ENCODE measurements at places on chromosomes 7 and 10. TPM values are rescaled to one million over a fixed set of nuclear protein-coding genes. Genes with fewer than 3 reads are reported as not detected.

The HGF gene
- 1.5 TPM for polyA plus RNA-seq

The GAD2 gene
- not detected for polyA plus RNA-seq

The DENND2A gene
- polyA plus RNA-seq = 3.8 TPM

The AKR1C3 gene
- 23.2 TPM for polyA plus RNA-seq

The RAPGEF5 gene
- polyA plus RNA-seq = 5.7 TPM

The LRRC4 gene
- polyA plus RNA-seq = 0.75 TPM
